Uterus (tissue), 4 donors: ENCODE measurements at places on chromosomes 6 and 20. TPM values are rescaled to one million over a fixed set of nuclear protein-coding genes. Genes with fewer than 3 reads are reported as not detected.

Gene CGA
- total RNA-seq, result not detected

DNA sequence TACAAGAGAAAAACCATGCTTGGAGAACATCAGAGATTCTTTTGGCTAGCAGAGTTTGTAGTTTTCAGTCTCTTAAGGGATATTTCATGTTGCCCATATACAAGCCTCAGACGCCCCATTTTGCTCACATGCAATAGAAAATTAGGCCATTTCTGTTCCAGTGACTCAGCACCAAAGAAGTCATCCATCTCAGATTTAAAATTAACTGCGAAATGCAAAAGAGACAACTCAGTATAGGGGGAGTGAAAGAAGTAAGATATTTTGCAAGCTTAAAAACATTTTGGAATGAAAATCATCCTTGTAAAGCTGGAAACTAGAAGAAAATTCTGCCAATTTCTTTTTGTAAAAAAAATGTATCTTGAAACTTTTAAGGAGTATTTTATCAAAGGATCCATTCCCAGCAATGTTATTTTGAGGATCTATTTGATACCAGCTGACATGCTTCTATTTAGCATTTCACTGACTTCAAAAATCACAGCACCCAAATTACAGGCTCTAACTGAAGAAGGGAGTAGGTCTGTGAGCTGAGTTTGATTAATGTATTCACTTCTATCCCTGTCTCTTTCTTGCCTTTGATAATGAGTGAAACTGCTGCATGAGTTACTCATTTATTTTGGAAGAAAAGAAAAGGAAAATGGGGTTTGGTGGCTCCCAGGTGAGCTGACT is 223.7 kb upstream of the SULF2 start:
- DNase-seq, result no peak
- H3K36me3 ChIP-seq, result no peaks in the 10 kb centered on the region
- no peaks in the 10 kb centered on the region for H3K4me1 ChIP-seq
- H3K27me3 ChIP-seq, result no peaks in the 10 kb centered on the region

GRCh38 chr6:89640804-89641203 is 2.3 kb upstream of the LYRM2 start:
- H3K27me3 ChIP-seq, result no peaks in the 10 kb centered on the region
- H3K4me3 ChIP-seq, result no peak overlapping the region
- H3K27ac ChIP-seq, result no peak overlapping the region
- no peaks in the 10 kb centered on the region for H3K4me1 ChIP-seq

- H3K27ac ChIP-seq, result no peak overlapping the region
- DNase-seq, result no peak
- no peaks in the 10 kb centered on the region for H3K27me3 ChIP-seq
- no peaks in the 10 kb centered on the region for H3K4me1 ChIP-seq
- no peak overlapping the region for H3K4me3 ChIP-seq
These were observed 30.2 kb downstream of the CCDC170 start for GRCh38 chr6:151524059-151524458.

Gene C6orf52
- 79.7 TPM for total RNA-seq

Gene SOBP
- 21.2 TPM for total RNA-seq

Gene CDKAL1
- 12.6 TPM for total RNA-seq

Gene RFX6
- total RNA-seq, result not detected

Gene CCN5
- 47.9 TPM for total RNA-seq

Gene SLC22A7
- total RNA-seq, result not detected

- H3K4me1 ChIP-seq, result no peaks in the 10 kb centered on the region
- no peak for DNase-seq
- no peak overlapping the region for H3K27ac ChIP-seq
- no peaks in the 10 kb centered on the region for H3K27me3 ChIP-seq
- no peaks in the 10 kb centered on the region for H3K36me3 ChIP-seq
- H3K4me3 ChIP-seq, result no peak overlapping the region
These were observed 97.0 kb downstream of the FAM217A start for GRCh38 chr6:3981917-3982316.

Gene QKI
- total RNA-seq, result 213 TPM

GRCh38 chr6:144912474-144912873 is 627.3 kb downstream of the UTRN start:
- H3K4me3 ChIP-seq, result no peak overlapping the region
- H3K27ac ChIP-seq, result no peak overlapping the region
- H3K27me3 ChIP-seq, result no peaks in the 10 kb centered on the region
- H3K36me3 ChIP-seq, result no peaks in the 10 kb centered on the region
- no peaks in the 10 kb centered on the region for H3K4me1 ChIP-seq

GRCh38 chr20:8449123-8449522 is 317.1 kb downstream of the PLCB1 start:
- DNase-seq, result no peak
- H3K4me1 ChIP-seq, result no peaks in the 10 kb centered on the region
- no peak overlapping the region for H3K4me3 ChIP-seq
- no peaks in the 10 kb centered on the region for H3K27me3 ChIP-seq

DNA sequence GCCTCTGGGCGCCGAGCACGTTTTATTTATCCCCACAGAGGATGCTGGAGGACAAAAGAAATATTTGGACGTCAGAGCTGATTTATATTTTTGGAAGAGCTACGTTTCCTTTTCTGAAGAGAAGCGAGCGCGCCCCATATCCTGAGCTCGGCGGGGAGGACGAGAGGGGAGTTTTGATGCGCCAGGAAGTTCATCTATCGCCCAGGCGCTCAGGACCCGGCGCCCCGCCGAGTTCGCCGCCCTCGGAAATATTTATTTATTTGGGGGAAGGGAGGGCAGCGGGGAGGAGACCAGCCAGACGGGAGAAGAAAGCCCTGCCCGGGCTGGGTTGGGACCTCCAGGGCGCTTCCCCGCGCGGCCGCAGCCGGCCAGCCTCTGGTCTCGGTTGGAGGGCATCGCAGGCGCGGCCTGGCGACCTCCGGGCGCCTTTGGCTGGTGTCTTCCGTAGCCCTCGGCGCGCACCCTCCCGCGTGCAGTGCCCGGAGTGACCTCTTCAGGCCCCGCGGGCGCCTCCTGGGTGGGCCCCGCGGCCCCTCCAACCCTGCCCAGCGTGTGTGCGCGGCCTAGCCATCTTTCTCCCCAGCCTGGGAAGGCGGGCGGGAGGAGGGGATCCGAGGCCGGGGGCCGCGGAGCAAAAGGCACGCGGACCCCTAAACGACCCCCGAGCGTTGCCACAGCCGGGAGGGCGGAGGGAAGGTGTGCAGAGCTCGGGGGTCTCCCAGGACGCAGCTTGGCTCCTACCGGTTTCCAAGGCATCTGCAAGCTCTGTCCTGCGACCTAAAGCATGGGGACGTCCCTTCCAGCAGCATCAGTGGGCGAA is 5.4 kb upstream of the FOXF2 start:
- peaks cover 20% of the 10 kb centered on the region for H3K4me1 ChIP-seq
- H3K4me3 ChIP-seq, result no peak overlapping the region
- DNase-seq, result no peak
- H3K27me3 ChIP-seq, result peaks cover 89% of the 10 kb centered on the region
- H3K27ac ChIP-seq, result no peak overlapping the region
- no peaks in the 10 kb centered on the region for H3K36me3 ChIP-seq

DNA sequence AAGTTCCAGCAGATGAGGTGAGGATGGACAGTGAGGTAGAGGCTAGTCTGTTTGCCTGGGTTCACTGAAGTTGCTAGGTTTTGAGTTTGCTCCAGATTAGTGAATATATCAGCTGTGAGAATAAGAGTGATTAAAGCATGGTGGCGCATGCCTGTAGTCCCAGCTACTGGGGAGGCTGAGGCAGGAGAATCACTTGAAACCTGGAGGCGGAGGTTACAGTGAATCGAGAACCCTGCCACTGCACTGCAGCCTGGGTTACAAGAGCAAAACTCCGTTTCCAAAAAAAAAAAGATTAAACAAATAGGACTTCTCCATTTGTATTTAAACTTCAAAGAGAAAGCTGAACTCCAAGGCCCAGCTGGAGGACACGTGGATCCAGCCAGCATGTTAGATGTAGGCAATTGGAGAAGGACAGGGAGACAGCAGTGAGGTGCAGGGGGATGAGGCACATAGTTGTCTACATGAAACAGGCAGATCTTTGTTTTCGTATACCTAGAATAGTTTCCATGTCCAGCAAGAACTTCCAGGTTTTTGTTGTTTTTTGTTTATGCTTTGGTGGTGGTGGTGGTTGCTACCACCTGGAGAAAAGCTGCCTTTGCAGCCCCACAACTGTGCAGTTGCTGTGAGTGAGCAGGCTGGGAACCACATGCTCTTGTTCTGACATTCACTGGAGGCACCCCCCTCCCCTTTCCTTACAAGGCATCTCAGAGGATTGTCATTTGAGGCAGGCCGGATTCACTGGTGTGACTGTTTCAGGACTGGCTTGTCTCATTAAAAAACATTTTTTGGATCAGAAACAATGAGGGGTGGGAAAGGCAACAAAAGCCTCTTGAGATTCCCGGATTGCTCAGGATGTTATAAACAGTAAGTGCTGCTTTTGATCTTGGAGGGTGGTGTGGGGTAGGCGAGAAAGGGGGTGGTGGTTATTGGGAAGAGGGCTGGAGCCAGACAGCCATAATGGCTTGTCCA is 72.3 kb downstream of the JARID2 start:
- no peak for DNase-seq
- no peaks in the 10 kb centered on the region for H3K4me1 ChIP-seq
- H3K4me3 ChIP-seq, result no peak overlapping the region
- H3K27ac ChIP-seq, result no peak overlapping the region
- H3K36me3 ChIP-seq, result no peaks in the 10 kb centered on the region

GRCh38 chr6:123803504-123804013 is at the start of gene NKAIN2:
TSS of gene NKAIN2 (plus strand) at chr6:123803865.
- H3K27ac ChIP-seq, result no peak within 1 kb of the TSS
- no peaks in the 10 kb centered on the region for H3K36me3 ChIP-seq
- peak within 1 kb of the TSS; percentile 22 for H3K4me3 ChIP-seq
- peaks cover 25% of the 10 kb centered on the region for H3K27me3 ChIP-seq
- no peaks in the 10 kb centered on the region for H3K4me1 ChIP-seq
